Natural killer cell treated with Interleukin-12 subunit alpha and Interleukin-12 subunit beta and Interleukin-15 and Interleukin-18, amount 100 ng/mL, for 72 hours (primary cell): ENCODE measurements at places on chromosomes 2 and 18. TPM values are rescaled to one million over a fixed set of nuclear protein-coding genes. Genes with fewer than 3 reads are reported as not detected.

NPAS2 gene
- total RNA-seq = 0.53 TPM

DNA sequence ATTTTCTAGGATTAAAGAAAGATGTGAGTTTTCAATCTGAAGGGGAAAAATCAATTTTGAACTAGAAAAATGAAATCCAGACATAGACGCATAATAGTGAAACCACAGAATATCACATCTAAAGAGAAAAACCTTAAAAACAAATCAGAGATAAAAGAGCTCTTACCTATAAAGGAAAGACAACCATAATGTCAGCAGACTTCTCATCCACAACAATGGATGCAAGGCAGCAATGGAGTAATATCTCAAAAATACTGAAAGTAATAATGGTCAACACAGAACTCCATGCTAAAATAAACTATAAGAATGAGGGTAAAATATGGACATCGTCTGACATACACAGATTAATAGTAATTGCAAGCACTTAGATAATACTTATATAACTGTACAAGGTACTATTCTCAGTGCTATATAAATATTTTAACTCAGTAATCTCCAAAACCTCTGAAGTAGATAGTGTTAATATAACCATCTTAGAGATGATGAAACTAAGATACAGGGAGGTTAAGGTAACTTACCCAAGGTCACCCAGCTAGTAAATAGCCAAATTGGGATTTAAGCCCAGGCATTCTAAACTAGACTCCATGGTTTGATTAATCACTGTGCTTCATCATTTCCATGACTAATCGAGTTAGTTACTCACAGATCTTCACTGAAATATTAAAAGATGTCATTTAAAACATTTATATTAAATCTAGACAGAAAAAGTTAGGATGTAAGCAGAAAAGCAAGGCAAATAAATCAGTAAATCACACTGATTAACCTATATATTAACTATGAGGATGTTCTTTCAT is 89.4 kb upstream of the SPTBN1 start:
- no peak for DNase-seq

DNA sequence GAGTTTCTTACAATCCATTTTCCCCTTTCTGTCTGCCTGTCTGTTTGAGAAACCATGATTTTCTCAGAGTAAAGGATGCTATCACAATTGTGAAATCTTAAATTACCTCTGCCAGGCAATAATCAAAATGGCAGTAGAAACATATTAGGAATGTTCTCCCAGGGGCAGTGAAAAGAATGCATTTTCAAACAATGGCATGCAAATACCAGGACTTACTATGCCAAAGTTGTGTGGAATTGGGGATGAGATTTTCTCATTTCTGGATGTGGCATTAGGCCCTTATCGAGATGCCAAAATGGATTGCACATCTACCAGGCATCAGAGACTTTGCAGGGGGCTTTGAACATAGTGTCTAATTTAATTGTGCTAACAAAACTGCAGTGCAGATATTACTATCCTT is 821.4 kb downstream of the RNF144A start:
- DNase-seq = no peak

- no peak for DNase-seq
These were observed 10.7 kb downstream of the PER2 start for GRCh38 chr2:238277695-238278094.

PDE1A gene
- total RNA-seq = not detected

SERPINB10 gene
- not detected for total RNA-seq

GRCh38 chr2:62270728-62271127 is 74.8 kb downstream of the B3GNT2 start:
- no peak for DNase-seq

- DNase-seq = no peak
These were observed 112.1 kb upstream of the FHL2 start for GRCh38 chr2:105510761-105511528.

HOXD12 gene
- total RNA-seq = not detected

GRCh38 chr2:127585270-127585807 is 49.9 kb downstream of the MYO7B start:
- no peak for DNase-seq

DNA sequence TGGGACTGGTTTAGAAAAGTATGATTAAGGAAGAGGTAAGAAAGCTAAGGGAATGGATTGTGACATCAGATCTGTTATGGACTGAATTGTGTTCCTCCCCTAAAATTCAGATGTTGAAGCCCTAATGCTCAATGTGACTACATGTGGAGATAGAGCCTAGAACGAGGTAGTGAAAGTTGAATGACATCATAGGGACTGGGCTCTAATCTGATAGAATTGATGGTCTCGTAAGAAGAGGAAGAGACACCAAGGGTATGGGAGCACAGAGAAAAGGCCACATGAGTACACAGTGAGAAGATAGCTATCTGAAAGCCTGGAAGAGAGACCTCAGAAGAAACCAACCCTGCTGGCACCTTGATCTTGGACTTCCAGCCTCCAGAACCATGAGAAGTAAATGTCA is 178.3 kb downstream of the TRIB2 start:
- no peak for DNase-seq

GRCh38 chr2:191255756-191256312 is 10.6 kb downstream of the MYO1B start:
- no peak for DNase-seq

TMEFF2 gene
- total RNA-seq = not detected

DNA sequence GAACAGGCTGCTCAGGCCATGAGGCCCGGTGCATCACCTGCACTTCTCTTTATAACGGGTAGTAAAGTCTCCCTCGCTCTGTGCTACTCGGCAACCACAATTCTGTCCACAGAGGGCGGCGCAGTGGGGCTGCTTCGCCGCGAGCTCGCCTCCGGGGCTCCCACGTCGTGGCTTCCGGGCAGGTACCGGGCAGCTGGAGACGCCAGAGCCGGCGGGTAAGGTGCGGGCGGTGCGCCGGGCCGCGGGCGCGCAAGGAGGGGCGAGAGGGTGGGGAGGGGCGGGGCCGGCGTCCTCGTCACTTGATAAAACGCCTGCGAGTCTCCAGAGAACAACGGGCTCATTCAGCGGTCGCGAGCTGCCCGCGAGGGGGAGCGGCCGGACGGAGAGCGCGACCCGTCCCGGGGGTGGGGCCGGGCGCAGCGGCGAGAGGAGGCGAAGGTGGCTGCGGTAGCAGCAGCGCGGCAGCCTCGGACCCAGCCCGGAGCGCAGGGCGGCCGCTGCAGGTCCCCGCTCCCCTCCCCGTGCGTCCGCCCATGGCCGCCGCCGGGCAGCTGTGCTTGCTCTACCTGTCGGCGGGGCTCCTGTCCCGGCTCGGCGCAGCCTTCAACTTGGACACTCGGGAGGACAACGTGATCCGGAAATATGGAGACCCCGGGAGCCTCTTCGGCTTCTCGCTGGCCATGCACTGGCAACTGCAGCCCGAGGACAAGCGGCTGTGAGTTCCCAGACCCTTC is at the start of gene ITGA6:
Gene ITGA6 (plus strand): TSS at position 331 of the 734 bp plus-strand sequence.
- DNase-seq = peak; percentile 86

DNA sequence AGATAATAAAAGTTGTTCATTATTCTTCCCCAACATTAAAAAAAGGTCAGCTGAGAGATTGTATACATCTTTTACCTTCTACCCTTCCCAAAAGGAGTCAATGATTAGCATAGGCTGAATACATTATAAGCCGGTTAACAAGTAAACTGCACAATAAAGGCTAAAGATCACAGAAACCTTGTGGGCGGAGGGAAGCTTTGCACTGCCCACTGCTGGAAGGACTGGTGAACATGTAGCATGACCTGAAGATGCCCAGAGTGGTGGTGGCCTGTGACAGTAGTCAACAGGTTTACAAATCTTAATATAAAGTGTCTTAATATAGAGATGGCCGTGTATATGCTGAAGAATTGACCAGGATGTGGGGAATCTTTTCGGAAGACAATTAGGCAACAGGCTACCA is 35.6 kb downstream of the ARL5A start:
- no peak for DNase-seq

REG3A gene
- not detected for total RNA-seq

DNA sequence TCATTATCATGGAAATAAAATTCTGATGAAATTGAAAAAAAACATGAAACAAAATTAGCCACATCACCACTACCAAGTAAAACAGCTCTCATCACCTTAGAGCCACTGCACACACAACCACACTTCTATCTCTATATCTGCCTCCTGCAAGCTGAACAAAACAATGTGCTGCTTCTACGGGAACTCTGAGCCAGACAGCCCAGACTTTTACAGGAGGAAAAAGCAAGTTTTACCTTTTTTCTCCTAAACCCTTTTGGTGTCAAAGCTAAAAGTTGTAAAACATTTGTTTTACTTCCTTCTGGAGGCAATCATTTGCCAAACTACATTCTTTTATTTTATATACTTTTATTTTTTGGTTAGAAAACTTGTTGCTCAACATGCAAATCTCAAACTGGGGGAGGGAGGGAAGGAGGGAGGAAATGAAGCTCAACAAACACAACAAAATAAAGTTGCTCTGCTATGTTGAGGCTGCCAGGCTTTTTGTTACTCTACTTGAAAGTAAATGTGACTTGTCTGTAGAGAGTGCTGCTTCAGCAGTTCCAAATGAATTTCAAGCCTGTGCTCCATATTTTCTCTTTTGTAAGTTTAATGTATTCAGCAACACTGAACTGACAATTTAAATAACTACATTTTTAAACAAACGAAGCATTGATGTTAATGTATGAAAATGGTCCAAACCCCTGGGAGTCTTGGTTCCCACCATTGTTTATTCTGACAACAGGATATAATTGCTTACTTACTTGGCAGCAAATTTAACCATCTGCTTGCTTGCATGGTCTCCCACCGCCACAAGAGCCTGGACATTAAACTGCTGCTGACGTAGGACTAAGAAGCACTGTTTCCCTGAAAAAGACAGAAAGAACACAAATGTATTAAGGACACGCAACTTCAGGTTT is 24.5 kb downstream of the DARS1 start:
- no peak for DNase-seq

DNA sequence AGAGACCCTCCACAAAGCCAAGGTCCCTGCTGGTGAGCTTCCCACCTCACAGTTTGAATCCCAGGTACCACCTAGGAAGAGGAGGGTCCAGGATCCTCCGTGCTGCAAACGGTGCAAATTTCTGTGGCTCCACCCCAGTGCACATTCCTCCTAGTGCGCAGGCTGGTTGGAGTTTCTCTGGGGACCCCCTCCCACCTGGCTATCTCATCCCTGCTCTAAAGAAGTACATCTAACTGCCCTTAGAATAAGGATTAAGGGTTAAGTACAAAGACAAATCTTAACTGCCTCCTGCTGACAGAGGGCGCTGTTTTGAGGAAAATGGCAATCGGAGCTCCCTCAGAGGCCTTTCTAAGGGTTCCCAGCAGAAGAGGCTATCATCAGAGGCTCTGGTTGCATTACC is 109.6 kb upstream of the FSIP2 start:
- no peak for DNase-seq

GRCh38 chr2:198762441-198762840 is 695.3 kb downstream of the SATB2 start:
- DNase-seq = no peak

- no peak for DNase-seq
These were observed 23.3 kb upstream of the AMMECR1L start for GRCh38 chr2:127909019-127909418.

DNA sequence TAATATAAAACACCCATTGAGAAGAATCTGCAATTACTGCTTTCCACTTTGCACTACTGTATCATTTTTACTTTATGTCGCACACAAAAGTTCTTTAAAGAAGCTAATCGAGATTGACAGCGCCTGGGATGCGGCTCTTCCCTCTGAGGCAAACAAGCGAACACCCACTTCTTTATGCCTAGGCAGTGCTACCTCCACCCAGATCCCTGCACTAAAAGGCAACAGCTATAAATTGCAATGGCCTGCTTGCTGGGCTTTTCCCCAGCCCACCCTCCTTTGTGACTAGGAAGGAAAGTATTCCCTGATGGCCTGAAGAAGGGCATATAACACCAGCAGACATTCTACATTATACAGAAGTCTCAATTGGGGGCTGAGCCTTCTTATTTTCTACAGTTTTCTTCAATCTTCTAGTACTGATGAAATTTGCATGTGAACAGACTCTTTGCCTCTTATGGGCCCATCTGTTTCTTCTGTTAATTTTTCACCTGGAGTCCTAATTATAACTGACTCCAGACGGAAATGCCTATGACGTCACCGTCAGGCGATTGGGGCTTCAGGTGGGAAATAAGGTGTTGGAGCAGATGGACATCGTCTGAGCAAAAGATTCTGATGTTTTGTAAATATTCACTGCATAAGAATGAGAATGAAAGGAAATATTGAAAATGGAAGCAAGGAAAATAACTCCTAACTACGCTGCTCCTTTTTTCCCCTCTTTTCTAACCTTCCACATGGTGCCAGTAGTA is 138.9 kb upstream of the DCC start:
- no peak for DNase-seq

ARL5A gene
- total RNA-seq = 45.5 TPM

NTSR2 gene
- not detected for total RNA-seq

GRCh38 chr2:149224543-149224942 is 105.8 kb upstream of the LYPD6 start:
- DNase-seq = no peak

DNA sequence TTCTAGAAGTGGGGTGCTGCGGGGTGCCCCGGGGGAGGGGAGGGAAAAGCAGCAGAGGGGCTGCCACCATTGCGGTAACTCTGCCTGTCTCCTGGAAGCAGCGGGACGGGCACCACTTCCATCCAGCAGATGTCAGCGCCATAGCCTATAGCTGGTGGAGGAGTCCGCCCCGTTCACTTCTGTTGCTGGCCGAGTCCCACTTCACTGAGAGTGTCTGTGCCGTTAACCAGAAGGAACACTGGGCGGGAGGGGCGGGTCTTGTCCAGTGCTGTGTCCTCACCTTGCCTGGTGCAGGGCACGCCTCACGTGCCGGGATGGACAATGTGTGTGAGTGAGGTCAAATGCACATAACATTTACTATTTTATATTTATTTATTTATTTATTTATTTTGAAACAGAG is 19.3 kb upstream of the ODC1 start:
- no peak for DNase-seq

GRCh38 chr2:50729306-50730049 is 302.5 kb downstream of the NRXN1 start:
- DNase-seq = no peak

DNA sequence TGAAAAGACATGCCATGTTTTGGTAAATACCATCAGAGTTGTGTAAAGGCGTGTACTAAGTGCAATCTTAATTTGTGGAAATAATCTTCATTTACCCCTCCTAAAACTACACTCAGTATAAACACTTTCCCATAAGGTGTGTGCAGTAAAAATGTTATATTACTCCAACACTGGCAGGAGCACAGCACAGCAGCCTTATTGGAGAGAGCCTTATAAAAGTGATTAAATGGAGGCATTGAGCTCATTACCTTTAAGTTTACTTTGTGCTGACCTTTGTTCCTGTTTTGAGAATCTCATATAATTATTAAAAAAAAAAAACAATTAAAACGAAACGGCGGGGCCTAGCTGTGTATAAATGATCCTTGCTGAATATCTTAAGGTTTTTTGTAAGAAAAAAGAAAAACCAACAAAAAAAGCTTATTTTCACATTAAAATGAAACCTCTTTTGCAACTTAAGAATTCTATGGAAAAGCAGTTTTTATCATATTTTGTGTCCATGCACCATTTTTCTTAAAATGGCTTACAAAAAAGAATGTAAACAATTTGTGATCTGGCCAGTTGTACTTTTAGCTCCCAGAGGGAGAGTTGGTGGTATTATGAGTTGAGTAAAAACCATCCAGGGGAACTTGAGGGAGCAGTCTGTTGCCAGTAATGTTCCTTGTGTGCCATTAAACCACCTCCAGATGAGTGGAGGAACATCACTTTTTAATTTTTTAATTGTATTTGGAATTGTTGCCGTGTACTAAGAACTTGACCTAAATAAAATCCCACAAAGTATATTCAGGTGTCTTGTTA is 103.4 kb downstream of the ABI2 start:
- no peak for DNase-seq

IL36B gene
- total RNA-seq = not detected
